ENCODE measurements at places on chromosomes 6 and 20.
A peak's percentile ranks its signal among the peaks of the same experiment; 100 is the strongest.

GRCh38 chr6:34953061-34954025, 64.3 kb downstream of the ANKS1A start:
- peak; percentile 28 for DNase-seq

DNA sequence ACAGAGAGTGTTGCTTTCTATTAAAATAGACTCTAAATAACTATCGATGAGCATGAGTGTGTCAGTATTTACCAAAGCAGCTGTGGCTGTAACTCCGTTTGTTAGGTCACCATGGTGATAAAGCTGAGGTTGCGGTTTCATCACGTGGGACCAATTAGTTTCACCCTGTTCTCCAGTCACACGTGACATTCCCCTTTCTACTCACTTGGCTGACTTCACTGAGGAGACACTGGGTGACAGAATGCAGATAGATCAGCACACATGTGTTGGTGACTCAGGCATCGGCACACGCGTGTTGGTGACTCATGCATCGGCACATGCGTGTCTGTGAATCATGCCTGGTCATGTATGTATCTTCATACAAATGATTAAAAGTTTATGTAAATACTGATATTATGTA, 285.4 kb downstream of the THBS2 start:
- DNase-seq, result peak; percentile 72

DNA sequence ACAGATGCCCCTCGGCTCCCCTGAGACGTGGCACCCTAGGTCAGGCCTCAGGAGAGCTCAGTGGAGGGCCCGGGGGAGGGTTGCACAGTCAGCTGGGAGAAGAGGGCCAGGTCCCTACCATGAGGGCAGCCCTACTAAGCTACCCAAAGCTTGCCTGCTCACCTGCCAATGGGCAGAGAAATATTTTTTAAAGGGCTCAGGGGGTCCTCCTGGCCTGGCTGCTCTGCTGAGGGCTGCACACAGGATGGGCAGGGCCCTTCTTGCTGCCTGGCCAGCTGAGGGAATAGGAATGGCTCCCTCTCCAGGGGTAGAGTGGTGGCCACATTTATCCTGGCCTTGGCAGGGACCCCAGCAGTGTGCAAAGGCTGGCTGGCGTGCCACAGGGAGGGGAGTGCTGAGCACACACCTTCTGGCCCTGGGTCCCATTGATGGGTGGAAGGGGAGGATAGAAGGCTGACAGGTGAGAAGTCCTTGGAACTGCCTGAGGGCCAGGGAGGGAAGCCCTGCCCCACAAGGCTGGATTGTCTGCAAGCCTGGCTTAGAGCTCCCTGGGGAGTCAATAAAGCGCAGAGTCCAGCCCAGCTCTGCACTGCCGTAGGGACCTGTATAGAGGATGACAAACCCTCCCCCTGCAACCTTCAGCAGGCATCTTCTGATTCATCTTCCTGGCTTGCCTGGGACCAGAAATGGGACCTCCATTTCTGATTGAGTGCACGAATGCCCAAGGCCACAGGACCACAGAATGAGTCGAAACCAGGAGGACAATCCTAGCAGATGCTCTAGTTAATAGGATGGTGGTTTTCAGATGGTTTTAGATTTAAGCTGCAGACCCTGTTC, 62.1 kb downstream of the NOL4L start:
- no peak for DNase-seq

DNA sequence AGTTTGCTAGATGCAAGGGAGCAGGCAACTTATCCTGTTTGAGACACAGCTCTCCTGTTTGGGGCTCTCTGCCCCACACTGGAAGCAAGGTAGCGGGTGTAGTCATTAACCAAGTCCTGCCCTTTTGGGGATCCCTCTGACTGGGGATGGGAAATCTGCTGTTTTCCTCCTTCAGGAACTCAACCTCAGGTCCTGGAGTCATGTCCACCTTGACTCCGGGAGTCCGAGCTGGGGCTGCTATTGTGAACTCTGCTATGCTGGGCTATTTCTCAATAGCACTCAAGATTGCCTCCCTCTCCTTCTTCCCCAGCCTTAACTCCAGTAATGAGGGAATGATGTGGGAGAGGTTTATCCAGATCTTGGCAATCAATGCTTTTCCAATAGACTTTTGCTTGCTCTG, 54.1 kb upstream of the CHD6 start:
- DNase-seq, result no peak

GRCh38 chr20:9198460-9198859, 129.6 kb downstream of the PLCB4 start:
- DNase-seq, result no peak

- no peak for DNase-seq
These were observed 12.7 kb downstream of the BCL2L1 start for GRCh38 chr20:31709939-31710338.

- DNase-seq, result no peak
These were observed 122.8 kb upstream of the DST start for GRCh38 chr6:56765494-56765893.

DNA sequence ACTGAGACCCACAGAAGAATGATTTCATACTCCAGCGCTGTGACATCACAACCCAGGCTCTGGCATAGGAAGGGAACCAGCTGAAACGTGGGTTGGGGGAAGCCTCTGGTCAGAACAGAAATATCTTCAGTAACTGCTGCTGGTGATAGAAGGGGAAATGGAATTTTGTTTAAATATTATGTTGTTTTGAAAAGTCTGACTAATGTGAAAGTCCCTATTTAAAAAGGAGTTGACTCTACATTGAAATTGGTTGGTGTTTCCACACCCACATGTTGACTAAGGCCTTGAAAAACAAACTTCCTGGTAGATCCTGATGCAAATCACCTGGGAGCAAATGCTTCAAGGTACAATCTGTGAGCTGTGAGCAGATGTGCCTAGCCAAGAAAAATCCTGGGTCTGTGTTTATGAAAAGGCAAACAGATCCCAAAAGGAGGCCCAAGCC, 24.5 kb upstream of the TCP11 start:
- DNase-seq, result no peak

DNA sequence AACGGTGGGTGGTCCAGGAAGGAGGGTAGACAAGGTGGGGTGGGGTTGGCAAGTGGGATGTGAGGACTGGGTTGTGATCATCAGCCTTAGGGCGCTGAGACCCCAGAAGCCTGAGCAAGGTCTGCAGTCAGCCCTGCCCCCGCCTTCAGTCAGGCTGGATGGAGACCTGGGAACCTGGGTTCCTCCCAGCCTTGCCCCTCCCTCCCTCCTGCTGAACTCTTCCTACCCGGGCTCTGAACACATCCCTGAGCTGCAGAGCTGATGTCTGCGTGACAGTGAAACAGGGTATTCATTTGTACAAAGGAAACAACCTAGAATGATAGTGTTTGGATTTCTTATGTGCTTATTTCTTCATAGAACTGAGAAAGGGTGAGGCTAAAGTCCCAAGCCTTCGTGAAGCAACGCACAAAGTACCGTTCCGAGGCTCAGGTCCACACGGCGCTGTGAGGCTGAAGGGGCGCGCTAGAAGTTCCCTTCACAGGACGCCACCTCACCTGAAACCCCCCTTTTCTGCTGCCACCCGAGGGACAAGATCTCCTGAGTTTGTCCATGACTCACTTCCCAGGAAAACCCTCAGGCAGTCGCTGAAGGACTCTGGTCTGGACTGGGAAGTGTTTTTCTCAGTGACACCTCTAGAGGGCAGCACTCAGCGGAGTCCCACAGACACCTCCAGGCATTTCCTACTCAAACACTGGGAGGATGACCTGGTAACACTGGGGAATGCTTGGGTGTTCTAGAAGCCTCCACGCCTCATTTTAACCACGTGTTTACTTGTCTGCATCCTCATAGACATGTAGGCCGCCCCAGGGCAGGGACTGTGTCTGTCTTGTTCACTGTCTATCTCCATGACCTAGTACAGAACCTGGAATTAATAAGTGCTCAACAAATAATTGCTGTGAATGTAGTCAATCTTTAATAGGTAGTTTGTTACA, 1.2 kb downstream of the GSTA5 start:
- DNase-seq, result peak; percentile 60

DNA sequence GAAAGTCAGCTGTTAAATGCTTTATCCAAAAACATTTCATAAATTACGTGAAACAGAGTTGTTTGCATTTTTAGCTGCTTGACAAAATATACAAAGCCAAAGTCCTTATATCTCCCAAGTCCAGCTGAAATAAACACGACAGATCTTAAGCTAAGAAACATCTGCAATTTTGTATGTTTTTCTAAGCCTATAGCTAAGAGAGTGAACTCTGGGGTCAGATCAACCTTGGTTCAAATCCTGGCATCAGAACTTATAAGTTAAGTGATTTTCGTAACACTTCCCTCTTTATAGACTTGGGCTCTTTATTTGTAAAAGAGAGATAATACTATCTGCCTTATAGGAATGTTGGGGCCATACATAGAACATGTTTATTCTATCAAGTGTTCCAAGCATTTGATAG, 176.7 kb downstream of the PTPRK start:
- no peak for DNase-seq

DNA sequence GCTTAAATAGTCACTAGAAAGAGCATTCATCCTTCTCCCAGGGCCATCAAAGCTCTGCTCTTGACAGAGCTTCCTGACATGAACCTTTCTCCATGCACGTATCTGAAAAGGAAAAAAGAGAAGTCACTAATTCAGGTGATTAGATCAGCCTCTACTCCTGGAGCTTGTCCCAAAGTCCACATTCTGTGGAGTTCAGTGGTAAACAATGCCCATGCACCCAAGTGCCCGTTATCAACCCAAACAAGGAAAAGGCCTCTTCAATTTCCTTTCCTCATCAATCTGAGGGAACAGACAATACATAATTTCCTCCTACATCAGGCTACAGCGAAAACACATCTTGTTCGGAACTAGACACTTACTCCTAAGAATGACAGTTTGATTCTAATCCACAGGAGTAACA, 129.2 kb upstream of the PCSK2 start:
- no peak for DNase-seq

DNA sequence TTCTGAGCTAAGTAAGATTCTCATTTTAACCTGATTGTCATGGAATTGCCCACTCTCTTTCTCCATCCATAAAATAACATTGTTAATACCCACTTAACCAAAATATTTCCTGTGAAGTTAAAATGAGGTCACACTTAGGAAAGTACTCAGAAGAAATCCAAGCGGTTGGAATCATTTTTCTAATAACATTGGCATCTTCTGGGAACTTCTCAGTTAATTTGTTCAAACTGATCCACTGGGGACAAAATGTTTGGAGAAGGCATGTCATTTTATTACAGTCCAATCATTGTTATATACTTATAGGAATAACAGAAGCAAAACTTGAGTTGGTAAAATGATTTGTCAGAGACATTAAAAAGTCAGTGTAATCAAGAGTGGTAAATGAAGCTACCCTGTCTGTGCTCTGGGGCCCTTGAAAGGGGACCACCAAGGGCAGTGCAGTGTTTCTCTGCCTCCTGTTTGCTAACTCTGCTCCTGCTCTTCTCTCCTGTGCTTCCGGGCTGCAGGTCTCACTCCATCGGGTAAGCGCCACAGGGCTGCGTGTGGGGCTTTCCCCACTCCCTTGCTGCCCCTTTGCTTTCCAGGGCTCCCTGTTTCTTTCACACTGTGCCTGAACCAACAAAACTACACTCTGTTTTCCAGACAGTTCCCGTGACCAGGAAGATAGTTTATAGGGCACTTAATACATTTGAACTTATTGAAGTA, 50.1 kb downstream of the HDDC2 start:
- DNase-seq, result no peak

DNA sequence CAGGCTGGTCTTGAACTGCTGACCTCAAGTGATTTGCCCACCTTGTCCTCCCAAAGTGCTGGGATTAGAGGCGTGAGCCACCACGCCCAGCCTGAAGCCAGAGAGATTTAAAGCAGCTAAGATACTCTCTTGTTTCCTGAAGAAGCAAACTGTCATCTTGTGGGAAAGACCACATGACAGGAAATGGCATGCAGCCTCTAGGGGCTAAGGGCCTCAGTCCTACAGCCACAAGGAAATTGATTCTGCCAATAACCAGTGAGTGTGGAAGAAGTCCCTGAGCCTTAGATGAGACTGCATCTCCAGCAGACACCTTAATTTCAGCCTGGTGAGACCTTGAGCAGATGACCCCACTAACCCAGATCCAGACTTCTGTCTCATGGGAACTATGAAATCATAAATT, 40.9 kb downstream of the KIZ start:
- DNase-seq, result no peak

- no peak for DNase-seq
These were observed 242.4 kb downstream of the OGFRL1 start for GRCh38 chr6:71531006-71531405.

DNA sequence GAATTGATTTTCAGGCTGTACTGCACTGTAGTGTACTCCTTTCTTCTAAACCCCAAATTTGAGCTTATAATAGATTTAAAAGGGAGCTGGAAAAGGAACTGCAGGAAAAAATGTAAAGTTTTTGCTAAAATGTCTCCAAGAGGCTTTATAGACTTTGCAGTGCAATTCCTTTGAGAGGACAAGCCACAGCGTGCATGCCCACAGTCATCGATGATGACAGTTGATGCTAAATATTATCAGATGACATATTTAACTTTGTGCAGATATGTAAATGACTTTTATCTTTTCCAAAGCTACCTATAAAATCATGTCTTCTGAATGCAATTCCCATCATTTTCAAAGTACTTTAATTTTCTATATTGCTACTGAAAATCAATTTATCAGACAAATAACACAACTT, 24.3 kb upstream of the HDGFL1 start:
- DNase-seq, result no peak

- no peak for DNase-seq
These were observed 45.7 kb upstream of the TRAF3IP2 start for GRCh38 chr6:111651185-111652034.

DNA sequence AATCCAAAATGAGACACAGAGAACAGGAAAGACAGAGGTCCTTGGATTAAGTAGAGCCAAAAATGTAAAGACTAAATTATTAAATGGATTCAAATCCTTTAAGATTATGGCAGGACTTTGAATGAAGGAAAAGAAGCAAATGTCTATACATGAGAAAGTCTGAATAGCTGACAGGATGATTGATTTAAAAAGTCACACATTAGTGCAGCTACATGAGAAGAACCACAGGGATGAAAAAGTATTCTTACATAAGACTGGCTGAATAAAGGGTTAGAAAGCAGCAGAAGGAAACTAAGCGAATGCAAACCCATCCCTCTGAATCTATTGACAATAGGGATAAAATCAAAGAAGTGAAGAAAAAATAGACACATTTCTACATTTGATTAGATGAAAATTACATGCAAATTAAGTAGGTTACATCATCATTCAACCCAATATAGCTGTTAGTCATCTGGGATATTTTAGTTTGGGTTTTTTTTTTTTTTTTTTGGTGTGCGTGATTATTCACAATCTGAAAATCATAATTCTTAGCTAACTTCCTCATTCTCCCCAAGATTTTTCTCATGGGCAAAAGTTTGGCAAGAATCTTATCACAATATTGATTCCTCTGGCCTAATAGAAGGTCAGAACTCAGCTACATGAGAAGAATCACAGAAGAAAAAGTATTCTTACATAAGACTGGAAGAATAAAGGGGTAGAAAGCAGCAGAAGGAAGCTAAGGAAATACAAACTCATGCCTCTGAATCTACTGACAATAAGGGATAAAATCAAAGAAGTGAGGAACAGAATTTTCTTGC, 845.4 kb downstream of the HACE1 start:
- no peak for DNase-seq

GRCh38 chr6:33882154-33882553, 78.4 kb upstream of the MLN start:
- no peak for DNase-seq

- peak; percentile 68 for DNase-seq
These were observed 706 bp downstream of the ZNF184 start for GRCh38 chr6:27472182-27472616.

All from T1000 (cell line).